Stimulated activated CD4-positive, alpha-beta T cell treated with anti-CD3 and anti-CD28 coated beads, Interleukin-1b, Interleukin-23, amount 100 ng/mL, for 1 hour (primary cell): ENCODE measurements at places on chromosomes 7 and 10.

GRCh38 chr7:5419539-5420066 is 4.0 kb downstream of the TNRC18 start:
- no peak for DNase-seq

- DNase-seq = peak; percentile 21
These were observed 63.9 kb downstream of the TMEM209 start for GRCh38 chr7:130141161-130141883.

DNA sequence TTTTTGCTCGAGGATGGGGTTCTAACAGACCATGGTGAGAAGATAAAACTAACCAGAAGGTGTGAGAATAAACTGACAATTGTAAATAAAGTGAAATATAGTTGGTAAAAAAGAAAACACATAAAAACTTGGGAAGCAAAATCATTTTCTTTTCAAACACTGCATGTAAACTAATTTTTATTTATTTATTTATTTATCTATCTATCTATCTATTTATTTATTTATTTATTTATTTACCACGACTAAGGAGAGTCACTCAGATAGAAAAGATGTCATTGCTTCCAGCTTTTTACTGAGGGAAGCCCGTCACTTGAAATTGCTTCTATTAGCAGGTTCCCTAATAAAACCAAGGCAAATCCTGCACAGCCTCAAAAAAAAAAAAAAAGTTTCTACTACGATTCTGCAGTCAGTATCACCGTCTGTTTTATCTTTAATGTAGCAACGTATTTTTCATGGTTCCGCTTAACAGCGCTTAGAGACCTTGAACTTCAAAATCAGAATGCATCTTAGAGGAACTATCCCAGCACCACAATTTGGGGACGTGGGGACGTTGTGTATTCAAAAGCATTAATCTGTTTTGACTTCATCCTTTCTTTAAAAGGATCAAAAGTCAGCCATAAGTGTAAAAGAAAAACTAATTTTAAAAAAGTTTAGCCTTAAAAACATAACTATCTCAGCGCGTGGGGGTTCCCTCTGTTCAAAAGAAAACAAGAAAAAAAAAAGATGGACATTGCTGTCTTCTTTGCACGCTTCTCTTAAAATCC is 33.3 kb upstream of the EBLN1 start:
- no peak for DNase-seq

DNA sequence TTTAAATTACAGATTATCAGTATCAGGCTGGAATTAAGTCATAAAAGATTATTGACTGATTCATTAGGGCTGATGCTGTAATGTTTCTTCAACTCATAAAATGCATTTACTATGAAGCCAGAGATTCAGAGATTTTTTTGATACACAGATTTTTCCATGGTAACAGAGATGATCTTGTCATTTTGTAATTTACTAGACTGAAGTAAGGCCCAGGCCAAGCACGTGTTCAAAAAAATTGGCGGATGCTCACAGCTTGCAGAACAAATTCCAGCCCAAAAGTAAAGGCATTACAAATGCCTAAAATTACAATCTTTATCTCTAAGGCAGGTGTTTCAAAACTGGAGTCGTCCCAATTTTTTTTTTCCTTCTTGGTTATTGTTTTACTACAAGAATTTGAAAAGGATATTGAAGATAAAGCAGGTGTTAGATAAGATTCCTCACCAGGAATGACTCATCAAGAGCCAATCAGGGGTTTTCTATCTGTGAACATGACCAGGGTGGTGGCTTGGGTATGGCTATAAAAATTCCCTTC is 78.4 kb upstream of the MEOX2 start:
- DNase-seq = no peak

- no peak for DNase-seq
These were observed 429.6 kb downstream of the ADRA2A start for GRCh38 chr10:111506266-111507034.

- no peak for DNase-seq
These were observed 138.0 kb downstream of the TES start for GRCh38 chr7:116348346-116348745.

- DNase-seq = no peak
These were observed 84.9 kb upstream of the GATA3 start for GRCh38 chr10:7969623-7970022.

DNA sequence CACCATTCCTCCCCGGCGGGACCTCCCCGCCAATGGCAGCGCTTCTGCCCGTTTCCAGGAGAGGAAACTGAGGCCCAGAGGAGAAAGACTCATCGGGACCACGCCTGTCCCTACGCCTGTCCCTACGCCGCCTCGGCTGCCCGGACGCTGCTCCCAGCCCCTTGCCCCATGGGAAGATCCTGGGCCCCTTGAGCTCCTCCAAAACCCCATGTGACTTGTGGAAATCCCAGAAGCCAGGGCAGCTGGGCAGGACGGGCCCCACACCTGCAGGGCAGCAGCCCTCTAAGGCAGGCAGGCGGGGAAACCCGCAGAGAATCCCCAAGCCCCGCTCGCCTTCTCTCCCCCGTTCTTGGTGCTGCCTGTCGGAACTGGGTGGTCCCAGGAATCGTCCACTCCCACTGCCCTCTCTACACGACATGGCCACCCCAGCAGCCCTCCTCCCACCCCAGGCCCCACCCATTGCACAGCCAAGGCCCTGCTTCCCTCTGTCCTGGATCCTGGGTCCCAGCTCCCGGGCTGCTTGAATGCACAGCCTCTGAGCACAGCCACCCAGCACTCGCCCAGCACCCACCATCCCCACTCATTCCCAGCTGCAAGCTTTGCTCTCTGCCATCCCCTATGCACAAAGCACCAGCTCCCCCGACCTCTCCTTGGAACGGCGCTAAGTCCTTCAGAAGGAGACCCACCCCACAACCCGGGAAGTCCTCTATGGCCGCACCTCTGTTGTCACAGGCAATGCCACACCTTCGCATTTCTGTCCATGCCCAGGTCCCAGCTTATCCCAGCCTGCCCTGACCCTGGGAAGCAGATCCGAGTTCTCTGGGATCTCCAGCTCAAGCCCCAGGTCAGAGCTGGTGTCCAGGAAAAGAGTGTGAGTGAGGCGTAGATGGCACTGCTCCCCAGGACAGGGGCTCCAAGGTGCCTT is 50.6 kb downstream of the SLC29A4 start:
- no peak for DNase-seq

DNA sequence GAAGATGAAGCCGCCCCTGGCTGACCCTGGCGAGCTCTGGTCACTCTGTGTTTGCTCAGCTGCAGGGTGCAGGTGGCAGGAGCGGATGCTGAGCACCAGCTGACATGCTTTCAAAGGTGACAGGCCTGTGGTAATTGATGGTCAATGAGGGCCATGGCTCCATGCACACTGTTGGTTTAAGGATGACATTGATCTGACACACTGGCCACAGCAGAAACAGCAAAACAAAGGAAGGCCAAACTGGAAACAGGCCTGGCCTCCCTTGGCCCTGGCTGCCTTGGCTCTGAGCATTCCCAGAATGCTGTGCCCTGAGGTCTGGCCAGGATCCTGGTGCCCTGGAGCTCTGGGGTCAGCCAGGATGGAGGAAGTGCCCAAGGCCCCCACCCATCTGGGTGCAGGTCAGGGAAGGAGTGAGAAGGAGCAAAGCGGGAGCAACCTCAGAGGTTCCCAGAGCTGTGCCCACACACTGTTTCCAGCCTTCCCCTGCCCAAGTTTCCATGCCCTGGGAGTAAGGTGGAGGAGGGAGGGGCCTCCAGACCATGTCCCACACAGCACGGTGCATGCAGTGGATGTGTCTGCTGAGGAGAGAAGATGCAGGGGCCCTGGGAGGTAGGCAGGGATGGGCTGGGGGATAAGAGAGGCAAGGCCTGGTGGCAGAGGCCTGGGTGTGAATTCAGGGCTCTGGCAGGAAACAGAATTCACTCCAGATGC is 302.2 kb downstream of the RPS24 start:
- DNase-seq = no peak

DNA sequence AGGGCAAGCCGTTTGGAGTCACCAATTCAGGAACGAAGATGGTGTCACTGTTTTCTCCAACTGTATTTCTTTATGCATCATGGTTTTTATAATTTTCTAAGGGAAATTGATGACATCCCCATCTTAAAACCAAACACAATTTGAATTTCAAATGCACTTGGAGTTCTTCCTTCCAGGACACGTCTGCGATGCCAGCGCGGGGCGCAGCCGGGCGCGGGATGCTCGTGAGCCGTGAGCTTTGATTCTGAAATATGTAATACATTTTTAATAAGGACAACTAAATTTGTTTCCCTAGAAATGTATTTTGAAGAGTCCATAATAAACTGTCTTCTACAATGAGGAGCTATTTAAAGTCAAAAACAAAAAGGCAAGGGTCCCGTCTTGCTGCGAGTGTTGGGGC is 492.1 kb downstream of the DNAJB6 start:
- DNase-seq = no peak

DNA sequence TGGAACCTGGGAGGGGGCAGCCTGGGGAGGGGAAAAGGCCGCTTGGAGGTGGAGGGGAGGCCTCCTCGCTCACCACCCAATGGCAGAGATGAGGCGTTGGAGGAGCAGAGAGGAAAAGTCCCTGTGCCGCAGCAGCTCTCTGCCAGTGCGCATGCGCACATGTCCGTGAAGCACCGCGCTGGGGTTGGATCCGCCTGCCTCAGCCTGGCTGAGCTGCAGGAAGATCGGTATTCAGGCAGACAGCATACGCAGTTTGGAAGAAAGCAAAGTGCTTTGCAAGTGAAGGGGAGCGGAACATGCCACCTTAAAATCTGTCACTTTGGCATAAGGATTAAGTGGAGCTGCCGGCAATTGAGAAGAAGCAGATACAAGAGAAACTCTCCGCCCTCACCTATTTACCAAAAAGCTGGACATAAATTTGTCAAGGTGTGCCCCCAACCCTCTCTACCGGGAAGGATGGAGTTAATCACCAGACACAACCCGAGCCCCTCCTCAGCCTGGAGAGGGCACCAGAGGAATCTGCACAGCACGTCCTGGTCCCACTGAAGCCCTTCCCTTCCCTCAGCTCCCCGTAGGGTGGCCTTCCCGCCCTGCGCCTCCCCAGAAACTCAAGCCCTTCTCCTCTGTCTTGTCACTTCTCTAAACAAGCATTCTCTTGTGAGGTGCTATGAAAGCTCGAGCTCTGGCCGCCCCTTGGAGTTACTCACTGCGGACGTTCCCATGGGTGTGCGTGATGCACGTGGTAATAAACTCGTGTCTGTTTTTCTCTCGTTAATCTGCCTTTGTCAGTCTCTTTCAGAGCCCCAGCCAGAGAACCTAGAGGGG is 32.2 kb upstream of the TMEM72 start:
- peak; percentile 50 for DNase-seq

DNA sequence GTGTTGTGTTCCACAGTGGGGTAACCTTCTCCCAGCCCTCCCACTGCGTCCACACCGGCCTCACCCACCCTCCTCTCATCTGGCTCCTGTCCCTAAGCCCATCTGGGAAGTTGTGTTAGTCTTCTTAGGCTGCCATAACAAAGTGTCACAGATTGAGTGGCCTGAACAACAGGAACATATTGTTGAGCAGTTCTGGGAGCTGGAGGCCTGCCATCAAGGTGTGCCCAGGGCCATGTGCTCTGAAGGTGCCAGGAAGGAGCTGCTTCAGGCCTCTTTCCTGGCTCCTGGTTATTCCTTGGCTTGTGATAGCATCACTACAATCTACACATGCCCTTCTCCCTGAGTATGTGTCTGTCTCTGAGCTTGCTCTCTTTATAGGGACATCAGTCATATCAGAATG is 327.6 kb upstream of the COBL start:
- no peak for DNase-seq

GRCh38 chr10:10007957-10008356 is 1009.7 kb upstream of the CELF2 start:
- DNase-seq = no peak

- no peak for DNase-seq
These were observed 167.2 kb downstream of the MAD1L1 start for GRCh38 chr7:2065528-2065927.

GRCh38 chr7:116021237-116021636 is 9.3 kb downstream of the TFEC start:
- DNase-seq = no peak

DNA sequence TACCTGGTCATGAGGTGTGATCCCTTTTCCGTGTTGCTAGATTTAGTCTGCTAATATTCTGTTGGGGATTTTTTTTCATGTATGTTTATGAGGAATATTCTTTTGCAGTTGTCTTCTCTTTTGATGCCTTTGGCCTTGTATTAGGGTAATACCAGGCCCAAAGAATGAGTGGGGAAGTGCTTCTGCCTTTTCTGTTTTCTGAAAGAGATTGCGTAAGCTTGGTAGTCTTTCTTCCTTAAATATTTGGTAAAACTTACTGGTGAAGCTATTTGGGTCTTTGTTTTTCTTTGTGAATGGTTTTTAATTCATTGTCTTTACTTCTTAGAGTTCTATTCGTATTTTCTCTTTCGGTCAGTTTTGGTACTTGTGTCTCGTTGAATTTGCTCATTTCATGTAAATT is 51.1 kb downstream of the SHH start:
- no peak for DNase-seq

- no peak for DNase-seq
These were observed 55.9 kb downstream of the PNLIPRP2 start for GRCh38 chr10:116676633-116677032.

GRCh38 chr7:92460510-92460909 is 13.2 kb downstream of the GATAD1 start:
- DNase-seq = no peak

GRCh38 chr7:131513245-131514061 is 43.0 kb downstream of the PODXL start:
- peak; percentile 36 for DNase-seq

GRCh38 chr10:5491477-5491876 is 7.9 kb downstream of the CALML5 start:
- DNase-seq = no peak

- DNase-seq = no peak
These were observed 18.5 kb downstream of the BICC1 start for GRCh38 chr10:58531084-58531695.

- no peak for DNase-seq
These were observed 13.7 kb upstream of the NODAL start for GRCh38 chr10:70455213-70455630.

- no peak for DNase-seq
These were observed 12.5 kb downstream of the RNF32 start for GRCh38 chr7:156652886-156653568.

DNA sequence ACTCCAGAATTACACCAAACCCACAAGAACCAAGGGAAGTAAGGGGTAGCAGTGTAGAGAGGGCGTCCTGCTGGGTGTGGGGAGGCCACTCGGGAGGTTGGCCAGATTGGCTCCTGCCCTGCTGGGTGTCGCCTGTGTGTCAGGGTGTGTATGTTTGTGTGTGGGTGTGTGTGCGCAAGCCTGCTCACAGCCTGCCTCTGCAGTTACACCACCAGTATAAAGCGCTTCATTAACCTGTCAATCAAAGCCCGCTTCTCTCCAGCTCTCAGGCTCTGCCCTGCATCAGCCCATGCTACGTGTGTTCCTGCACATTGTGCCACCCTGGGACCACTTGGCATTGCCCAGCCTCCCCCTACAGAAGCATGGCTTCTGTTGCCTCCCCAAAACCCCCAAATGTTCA is 83.3 kb upstream of the PAX2 start:
- no peak for DNase-seq
